ENCODE measurements at places on chromosomes 1 and 21.

- DNase-seq = no peak
Observed at GRCh38 chr1:23889074-23889473, 21.0 kb upstream of the FUCA1 start.

DNA sequence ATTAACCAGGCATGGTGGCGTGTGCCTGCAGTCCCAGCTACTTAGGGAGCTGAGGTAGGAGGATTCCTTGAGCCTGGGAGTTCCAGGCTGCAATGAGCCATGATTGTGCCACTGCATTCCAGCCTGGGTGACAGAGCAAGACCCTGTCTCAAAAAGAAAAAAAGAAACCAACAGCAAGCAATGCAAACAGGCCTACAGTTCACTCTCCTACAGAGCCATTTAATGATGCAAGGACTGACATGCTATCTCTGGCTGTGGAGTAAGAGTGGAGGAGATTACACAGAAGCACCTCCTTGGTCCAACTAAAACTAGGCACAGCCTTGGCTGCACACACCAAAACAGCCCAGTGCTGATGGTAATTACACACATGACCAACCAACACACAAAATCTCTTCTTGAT, 127.5 kb upstream of the SOD1 start:
- DNase-seq = no peak

GRCh38 chr21:33387294-33387693, 15.9 kb upstream of the IFNGR2 start:
- DNase-seq = no peak

DNA sequence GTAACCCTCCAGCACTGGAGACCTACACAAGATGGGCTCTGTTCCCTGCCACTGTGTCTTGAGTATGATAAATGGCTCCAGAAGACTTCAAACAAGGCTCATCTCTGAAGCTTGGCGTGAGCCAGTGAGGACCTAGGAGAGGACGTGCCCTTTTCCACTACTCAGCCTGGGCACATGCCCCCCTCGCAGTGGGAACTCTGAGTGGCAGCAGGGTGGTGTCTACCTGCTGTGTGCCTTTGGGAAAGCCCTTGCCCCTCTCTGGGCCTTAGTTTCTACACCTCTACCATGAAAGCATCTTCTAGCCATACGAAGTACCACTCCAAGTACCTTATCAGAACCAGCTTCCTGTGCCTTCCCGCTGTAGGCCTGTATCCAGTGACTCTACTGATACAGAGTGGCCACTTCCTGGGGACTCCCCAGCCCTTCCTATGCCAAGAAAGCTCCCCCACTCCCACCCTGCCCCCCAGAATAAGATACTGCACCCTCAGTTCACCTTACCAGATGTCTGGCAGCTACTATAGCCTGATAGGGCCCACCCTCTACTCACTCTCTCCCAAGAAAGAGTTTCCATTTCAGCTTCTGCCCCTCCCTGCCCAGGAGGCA, 3.1 kb upstream of the MOB3C start:
- DNase-seq = no peak

DNA sequence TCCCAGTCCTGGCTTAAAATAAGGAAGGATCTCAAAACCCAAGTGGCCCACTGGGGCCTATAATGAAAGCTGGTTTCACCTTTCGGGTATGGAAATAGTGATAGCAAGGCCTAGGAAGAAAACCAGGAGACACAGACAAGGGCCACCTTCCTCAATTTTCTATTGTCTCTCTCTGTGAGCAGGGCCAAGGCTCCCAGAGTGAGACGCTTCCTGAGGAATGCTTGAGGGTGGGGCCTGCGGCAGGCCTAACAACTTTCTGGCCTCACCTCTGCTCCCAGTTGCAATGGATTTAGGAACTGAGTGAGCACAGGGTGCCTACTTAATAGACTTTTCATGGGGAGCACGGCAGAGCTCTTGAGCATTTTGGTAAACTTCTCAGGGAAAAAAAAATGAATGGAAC, 300.9 kb downstream of the ASTN1 start:
- no peak for DNase-seq

DNA sequence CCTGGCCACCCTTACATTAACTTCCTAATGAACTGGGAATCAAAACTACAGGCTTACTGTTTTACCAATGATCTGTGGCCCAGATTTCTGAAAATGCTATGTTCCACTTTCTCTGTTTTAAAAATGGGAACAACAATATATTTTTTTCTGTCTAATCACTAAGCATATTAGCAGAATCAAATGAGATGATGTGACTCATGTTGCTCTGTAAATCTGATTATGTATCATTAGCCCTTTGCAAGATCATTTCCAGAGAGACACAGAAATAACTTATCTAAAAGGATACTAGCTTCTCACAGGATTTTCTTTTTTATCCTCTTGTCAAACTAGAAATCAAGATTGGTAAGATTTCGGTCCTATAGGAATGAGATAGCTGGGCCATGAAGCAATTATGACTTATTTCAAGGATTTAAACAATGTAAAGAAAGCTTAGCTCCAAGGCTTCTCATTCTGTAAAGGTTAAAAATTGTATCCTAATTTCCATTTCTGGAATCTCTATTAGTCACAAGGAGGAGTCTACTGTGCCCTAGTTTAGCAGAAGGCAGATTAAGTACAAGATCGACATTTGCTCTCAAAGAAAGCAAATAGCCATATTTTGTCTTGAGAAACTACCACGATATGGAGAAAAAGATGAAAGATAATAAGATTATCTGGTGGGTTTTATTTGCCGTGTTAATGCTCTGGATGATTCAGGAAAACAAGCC, 32.4 kb upstream of the CAMSAP2 start:
- DNase-seq = no peak

- no peak for DNase-seq
Observed at GRCh38 chr1:79547514-79547913, 541.0 kb upstream of the ADGRL4 start.

- no peak for DNase-seq
Observed at GRCh38 chr1:46466477-46467182, 23.0 kb upstream of the DMBX1 start.

GRCh38 chr1:243474136-243474881, 218.5 kb downstream of the SDCCAG8 start:
- no peak for DNase-seq

GRCh38 chr1:180815188-180815587, 97.5 kb upstream of the KIAA1614 start:
- DNase-seq = no peak
